Stimulated activated CD8-positive, alpha-beta memory T cell treated with anti-CD3 and anti-CD28 coated beads, Interleukin-4, amount 100 ng/mL, for 4 hours (primary cell): ENCODE measurements at places on chromosomes 4 and X.

GRCh38 chrX:1450361-1451161 is 2.1 kb downstream of the ASMTL start:
- no peak for DNase-seq

- DNase-seq: no peak
These were observed 33.9 kb downstream of the VSIG4 start for GRCh38 chrX:66005830-66006449.

DNA sequence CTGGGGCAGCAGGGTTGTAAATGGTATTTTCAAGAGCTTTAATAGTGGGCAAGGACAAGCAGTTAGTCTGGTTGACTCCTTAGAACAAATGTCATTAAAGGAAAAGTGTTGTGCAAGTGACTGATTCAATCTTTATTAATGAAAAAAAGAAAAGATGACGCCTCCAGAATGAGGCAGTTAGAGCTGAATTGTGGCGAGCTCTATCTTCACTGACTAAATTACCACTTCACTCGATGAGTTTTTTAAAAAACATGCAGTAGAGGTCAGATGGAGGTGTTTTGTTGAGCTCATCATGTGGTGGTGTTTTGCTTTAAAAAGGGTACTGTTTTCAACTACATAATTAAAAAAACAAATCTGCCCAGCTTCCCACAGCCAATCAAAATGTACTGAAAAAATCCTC is 28.1 kb upstream of the TENM3 start:
- DNase-seq: no peak

- no peak for DNase-seq
These were observed 565 bp downstream of the MOB1B start for GRCh38 chr4:70902577-70903290.

- DNase-seq: no peak
These were observed 143.0 kb upstream of the PLAC1 start for GRCh38 chrX:134801267-134801666.

DNA sequence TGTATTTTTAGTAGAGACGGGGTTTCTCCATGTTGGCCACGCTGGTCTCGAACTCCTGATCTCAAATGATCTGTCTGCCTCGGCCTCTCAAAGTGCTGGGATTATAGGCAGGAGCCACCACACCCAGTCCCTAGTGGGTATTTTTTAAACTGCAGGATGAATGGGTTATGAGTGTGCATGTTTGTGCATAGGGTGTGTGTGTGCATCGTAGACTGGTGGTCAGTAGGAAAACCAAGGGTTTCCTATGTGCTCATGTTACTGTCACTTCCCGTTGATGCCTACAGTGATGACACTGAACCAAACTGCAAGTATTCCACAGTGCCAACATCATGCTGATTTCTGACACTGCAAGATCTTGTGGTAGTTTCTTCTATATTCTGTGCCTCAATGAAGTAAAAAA is 41.1 kb downstream of the DDIT4L start:
- DNase-seq: no peak

- DNase-seq: no peak
These were observed 466.3 kb upstream of the HS3ST1 start for GRCh38 chr4:11894977-11895376.

DNA sequence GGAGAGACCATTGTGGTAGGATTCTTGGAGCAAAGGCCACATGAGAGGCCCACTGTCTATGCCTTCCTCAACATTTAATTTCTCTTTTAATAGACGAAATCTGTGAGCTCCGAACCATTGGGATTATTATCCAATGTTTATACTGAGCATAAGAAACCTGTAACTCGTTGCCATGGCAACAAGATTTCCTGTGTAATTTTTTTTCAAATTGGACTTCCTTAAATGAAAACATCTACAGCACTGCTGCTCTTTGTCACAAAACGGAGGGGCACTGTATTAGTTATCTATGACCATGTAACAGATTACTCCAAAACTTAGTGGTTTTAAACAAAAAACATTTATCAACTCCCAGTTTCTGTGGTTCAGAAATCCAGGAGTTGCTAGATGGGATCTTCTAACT is 38.7 kb downstream of the PPP1R2C start:
- DNase-seq: no peak

DNA sequence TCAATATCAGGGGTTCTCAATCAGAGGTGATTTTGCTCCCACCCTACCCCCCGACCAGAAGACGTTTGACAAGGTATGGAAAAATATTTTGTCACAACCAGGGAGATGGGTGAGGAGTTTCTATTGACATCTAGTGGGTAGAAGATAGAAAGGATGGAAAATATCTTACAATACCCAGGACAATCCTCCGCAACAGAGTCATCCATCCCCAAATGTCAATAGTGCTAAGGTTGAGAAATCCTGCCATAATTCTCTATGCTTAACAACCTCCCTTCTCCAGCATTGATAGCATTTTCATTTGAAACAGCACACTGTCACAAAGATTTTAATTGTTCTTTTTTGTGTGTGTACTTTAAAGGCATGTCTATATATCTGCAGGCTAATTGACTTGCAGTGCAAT is 890.5 kb downstream of the PDHA2 start:
- no peak for DNase-seq

DNA sequence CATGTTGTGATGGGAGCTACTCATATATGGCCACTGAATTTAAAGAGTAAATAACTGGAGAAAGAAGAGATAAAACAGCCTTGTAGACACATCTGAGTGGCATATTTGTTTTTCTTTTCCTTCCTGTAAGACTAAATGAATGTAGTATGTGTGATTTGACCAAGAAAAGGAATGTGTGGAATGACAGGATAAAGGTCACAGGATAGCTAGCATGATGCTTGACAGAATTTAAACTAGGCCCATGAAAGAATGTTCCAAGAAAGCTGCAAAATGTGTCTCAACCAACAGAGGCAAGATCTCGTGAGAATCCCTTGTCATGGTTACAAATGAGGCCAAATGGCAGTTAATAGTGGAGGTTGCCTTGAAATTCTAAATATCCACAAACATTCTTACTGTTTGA is 137.0 kb downstream of the KCNIP4 start:
- DNase-seq: no peak

DNA sequence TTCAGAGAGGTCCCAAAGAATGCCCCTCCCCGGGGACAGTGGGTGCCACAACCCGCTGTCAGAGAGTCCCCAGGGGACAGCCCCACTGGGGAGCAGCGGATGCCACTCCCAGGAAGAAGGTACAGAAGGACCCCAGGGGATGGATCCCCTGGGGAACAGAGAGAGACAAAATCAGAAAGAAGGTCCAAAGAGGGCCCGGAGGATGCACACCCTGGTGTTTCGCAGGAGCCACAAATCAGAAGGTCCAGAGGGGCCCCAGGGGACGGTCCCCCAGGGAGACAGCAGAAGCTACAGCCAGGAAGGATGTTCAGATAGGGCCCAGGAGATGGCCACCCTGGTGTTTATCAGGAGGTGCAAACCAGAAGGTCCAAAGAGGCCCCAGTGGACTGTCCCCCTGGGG is 1.4 kb downstream of the TEX13D start:
- no peak for DNase-seq

DNA sequence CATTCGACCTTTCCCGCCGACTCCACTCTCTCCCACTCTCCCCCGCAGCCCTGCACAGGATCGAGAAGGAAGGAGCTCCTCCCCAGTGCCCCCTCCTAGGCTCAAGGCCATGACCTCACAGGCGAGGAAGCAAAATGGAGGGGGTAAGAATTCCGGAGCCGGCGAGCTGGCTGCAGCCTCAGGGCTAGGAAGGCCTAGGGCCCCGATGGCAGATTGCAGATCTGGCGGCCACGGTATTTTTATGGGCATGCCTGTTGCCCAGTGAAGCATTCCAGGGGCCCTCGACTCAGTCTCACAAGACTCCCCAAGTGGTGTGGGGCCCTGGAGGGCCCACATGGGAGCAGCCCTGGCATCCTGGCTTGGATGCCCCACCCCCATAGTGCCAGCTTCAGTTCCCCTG is 942 bp upstream of the L1CAM start:
- DNase-seq: no peak
